Left kidney (tissue), 8 donors: ENCODE measurements at places on chromosomes 6 and 20. TPM values are rescaled to one million over a fixed set of nuclear protein-coding genes. Genes with fewer than 3 reads are reported as not detected.

EBF4 gene
- polyA plus RNA-seq: 31.4 TPM

RGS17 gene
- 3.6 TPM for polyA plus RNA-seq

ECT2L gene
- polyA plus RNA-seq: 0.55 TPM

SLC32A1 gene
- polyA plus RNA-seq: 1.6 TPM

- no peak for DNase-seq
Measured at GRCh38 chr6:106730718-106731117, 101.3 kb downstream of the QRSL1 start.

- no peak for DNase-seq
Measured at GRCh38 chr20:5401277-5401875, 84.6 kb upstream of the PROKR2 start.

- no peak for DNase-seq
Measured at GRCh38 chr20:51732096-51732791, 35.9 kb downstream of the ATP9A start.

DNA sequence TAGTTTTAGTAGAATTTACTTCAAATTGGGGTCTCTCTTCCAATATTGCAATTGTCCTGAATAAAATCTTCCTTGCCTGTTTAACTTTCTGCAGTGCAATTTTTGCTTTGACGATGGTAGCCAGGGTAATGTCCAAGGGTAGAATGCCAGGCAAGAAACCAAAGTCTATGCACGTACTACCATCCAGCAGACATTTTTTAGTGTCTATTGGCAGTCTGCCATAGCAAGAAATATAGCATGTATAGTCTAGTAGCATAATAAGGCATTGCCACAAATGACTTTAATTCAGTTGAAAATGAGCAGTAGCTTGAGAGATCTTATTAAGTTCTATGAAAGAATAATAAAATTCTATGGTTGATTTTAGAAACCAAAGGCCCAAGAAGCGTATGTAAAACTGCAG lies 62.3 kb upstream of the KCNQ5 start:
- no peak for DNase-seq

DNA sequence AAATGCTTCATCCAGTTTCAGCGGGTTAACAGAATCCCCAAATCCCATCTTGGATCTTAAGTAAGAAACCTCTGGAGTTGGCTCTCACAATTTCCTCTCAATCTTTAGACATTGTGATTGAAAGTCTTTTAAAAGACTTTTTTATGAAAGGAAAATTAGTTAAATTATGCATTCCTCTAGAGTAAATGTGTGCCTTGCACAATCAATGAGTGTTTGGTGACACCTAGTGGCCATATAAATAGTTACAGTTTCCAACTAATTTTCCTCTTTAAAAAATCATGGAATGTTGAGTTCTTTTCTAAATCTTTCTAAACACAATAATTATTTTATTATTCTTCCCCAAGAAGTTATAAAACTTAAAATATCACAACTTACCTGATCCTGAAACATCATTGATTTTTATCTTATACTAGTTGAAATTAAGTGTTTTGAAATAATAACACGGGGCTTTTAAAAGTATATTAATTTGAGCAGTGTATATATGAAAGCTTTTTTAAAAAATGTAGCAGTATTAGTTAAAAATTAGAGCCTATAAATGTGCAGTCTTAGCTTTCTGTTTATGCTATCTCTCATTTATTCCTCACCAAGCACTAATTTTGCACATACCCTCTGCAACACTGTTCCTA lies 66.4 kb downstream of the PKHD1 start:
- DNase-seq: peak; percentile 28

DNA sequence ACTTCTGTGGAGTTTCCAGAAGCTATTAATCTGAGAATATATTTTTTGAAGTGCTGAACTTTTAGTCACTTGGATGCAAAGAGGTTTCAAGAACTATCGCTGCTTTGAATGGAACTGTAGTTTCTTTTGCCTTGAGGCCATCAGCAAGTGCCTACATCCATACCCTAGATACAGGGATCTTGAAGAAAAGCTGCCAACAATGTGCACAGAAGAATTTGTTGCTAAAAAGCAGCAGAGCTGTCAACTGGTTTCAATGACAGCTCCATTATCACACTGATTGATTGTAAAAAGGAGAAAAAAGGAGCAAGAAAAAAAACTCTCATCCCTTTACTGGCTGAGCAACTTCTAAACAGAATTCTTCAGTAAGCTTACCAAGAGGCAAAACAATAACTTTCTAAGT lies 251.0 kb upstream of the NRSN1 start:
- no peak for DNase-seq

- DNase-seq: no peak
Measured at GRCh38 chr20:36238760-36239159, 2.5 kb downstream of the AAR2 start.

DNA sequence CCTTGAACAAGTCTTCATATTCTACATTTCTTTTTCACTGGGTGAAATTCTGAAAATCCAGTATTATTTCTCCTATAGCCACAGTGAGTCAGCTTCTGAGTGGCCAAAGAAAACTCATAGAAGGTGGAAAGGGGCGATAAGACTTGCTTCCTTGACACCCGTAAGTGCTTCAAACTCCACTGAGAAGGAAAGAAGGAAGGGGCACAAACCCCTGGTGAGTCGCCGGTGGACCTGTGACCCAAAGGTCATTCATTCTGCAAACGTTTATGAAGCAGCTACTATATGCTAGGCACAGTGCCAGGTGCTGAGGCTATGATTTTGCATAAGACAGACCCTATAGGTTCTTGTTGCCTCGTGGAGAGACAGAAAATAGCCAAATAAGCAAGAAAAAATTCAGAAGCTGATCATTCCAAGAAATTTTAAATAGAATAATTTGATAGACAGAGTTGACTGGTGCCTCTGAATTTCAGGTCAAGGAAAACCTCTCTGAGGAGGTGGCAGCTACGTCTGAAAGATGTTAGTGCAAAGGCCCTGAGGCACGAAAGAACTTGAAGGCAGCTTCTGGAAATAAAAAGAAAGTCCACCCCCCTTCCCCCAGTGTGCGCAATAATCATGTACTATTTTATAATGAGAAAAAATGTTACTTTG lies 118.2 kb downstream of the CD24 start:
- no peak for DNase-seq

DNA sequence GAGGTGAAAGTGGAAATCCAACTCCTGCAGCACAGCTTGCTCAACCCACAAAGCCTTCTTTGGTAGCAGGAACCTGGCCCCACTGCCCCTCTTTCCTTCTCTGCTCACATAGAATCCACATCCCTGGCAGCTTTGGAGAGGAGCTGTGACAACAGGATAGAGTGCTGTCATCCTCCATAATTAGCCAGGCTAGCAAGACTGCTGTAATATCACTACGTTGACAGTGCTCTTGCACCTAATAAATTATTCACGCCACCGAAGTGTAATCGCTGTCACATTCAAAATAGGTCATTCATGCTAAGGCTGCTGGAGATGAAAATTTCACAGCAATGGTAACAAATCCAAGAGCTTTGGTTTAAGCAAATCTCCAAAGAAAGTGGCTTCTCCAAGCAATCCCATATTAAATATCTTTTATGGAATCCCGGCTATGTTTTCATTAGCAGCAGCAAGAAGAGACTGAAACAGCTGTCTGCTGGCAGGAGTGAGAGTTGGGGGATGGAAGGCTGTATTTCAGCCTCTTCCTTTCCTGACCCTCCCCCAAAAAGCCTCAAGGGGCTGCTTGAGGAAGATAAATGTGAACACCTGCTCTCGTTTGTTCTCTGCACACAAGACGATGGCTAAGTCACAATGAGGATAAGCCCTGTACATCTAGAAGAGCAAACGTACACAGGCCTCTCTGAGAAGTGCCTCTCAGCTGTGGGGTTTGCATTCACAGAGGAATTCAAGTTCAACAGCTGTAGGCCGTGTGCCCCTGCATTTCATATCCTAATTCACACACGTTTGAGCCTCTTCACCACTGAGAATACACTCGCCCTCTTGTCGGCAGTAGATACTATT lies 16.5 kb downstream of the RIPOR2 start:
- DNase-seq: no peak

DNA sequence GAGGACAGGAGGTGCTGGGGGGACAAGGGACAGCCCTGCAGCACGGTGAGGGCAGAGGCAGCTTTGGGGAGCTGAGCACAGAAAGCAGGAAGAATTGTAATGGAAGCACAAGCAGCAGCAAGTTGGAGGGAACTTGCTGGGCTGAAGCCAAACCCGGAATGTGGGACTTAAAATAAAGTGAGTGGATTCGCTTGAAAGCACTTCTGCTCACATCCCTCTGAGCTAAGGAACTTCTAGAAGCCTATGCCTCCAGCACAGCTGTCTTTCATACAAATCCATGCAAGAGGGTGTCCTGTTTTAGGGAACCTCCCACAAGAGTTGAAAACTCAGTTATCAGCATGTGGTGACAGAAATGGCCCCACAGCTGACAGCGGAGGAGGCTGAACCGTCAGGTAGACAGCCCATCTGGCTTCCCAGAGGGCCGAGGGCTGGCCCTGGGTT lies 71.4 kb upstream of the MLN start:
- DNase-seq: no peak

GRCh38 chr20:1309439-1309847 lies 19.5 kb downstream of the SDCBP2 start:
- DNase-seq: no peak

DNA sequence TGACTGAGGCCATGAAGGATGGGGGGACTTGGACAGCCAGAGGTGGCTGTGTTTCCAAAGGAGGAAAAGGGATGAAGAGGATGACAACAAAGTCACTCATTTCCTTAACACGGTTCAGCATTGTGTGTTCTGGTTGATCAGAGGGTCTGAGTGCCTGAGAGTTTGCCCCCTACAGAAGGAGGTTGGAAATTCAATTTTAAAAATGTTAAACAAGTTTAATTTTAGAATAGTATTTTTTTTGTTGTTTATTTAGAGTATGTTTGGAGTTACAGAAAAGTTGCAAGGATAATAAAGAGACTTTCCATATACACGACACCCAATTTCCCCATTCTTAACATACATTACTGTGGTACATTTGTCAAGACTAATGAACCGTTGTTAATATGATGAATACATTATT lies 10.3 kb upstream of the VAPB start:
- no peak for DNase-seq

- no peak for DNase-seq
Measured at GRCh38 chr6:147895272-147895671, 386.8 kb downstream of the SAMD5 start.

DNA sequence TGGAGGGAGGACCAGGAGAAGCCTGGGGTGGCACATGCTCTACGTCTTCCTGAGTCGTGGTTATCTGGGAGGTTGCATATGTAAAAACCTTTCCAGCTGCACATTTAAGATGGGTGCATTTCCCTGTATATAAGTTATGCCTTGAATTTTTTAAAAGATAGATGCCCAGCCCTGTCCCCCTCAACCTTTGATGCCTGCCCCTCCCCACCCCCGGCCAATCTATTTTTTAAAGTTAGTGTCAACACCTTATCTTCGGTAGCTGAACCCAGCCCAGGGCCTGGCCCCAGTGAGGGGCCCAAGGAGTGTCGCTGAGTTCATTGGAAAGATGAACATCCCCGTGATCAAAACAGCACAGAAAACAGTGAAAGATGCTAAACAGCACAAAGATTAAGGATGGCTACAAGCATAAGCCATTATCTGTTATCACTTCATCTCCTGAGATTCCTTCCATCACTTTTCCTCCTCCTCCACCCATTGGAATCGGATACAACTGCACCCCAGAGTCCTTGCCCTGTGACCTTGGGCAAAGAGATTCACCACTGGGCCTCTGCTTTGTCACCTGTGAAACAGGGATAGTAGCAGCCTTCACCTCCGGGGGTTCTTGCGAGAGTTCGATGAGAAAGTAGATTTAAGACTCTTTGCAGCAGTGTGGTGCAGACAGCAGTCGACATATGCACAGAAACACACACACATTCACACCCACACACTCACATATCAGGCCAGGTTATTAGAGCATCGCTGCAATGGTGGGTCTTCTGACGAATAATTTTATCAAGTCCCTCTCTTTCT lies 47.5 kb downstream of the SIRPA start:
- DNase-seq: no peak

DNA sequence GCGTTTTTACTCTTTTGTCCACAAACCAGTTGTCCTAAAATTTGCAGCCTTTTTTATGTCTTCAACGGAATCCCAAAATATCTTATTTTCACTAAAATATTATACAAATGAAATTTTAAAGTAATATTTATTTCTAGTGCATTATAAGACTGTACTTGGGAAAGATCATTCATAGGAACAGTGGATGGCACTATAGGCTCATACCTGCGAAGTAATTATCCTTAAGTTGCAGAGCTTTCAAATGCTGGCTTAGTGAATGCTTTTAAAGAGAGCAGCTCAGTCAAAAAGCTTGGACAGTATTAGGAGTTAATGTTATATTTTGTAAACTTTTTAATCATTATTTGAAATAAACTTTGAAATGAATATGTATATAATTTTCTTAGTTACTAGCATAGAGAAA lies 254.9 kb downstream of the CDKAL1 start:
- DNase-seq: no peak
